ENCODE measurements at places on chromosomes 5 and 9. TPM values are rescaled to one million over a fixed set of nuclear protein-coding genes. Genes with fewer than 3 reads are reported as not detected.

- no peak for DNase-seq
Observed at GRCh38 chr9:2018162-2018643, 3.1 kb downstream of the SMARCA2 start.

GRM6 gene
- total RNA-seq = not detected

DNA sequence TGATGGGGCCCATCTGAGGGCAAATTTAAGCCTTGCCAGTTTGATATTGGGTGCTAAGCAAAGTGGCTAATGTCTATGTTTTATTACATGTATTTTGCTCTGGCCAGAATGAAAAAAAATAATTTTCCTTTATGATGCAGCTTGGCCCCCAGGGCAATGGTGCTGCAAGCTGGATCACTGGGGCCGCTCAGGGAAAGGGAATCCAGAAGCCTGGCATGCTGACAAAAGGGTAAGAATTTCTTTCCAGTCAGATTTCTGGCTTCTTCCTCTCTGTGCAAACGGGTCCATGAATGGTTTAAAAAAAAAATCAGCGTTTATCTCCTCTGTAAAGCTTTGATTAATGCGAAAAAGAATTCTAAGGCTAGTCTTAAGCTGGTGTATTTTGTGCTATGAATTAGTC, 138.4 kb downstream of the MAPKAP1 start:
- no peak for DNase-seq

HDAC3 gene
- 82.7 TPM for total RNA-seq

SLC25A51 gene
- 16.8 TPM for total RNA-seq

FLT4 gene
- 7.2 TPM for total RNA-seq

- DNase-seq = no peak
Observed at GRCh38 chr5:58731641-58732040, 148.8 kb downstream of the RAB3C start.

PCDHGB4 gene
- total RNA-seq = 0.66 TPM

DNA sequence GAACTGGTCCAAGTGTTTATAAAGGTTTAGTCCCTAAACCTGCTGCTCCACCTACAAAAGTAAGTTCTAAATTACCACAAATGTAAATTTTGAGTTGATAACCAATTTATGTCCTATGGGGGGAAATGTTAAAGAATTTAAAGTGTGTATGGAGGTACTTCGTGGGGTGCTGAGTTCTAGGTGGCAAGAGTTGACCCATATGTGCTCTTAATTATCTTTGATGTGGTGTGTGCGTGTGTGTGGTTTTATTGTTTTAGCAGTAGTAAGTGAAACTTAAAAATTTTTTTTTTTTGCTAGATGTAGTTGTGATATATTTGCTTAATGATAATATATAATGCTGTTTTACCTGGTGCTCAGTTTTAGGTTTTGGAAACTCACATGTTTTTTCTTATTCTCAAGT, 72.6 kb downstream of the GPBP1 start:
- no peak for DNase-seq

SLC36A2 gene
- not detected for total RNA-seq

GRCh38 chr9:131739133-131739958, 530 bp downstream of the RAPGEF1 start:
- peak; percentile 90 for DNase-seq

DNA sequence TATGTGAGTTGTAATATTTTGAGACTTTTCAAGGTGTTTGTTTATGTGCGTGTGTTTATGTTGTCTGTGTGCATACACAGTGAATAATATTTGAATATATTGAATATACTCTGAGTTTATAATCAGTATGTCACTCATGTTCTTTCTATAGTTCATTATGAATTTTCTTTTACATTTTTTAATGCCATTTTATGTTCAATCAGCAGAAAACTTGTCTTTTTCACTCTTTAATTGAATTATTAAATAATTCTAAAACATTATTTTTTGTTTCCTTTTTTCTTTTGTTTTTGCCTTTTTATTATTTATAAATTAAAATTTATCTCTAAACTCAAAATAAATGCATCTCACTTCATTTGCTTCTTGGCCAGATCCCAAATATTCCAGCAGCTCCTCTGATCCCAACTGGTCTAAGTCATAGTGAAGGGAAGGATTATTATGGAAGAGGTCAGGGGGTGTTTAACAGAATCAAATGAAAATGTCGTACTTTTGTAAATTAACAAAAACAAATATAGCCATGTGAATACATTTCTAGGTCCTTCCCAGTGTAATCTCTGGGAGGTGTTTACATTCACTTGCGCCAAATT, 188.9 kb downstream of the KDM4C start:
- DNase-seq = no peak

CXCL14 gene
- total RNA-seq = 4.2 TPM

SHOC1 gene
- not detected for total RNA-seq

GRCh38 chr5:114419067-114419388, 57.2 kb downstream of the KCNN2 start:
- DNase-seq = no peak
